ENCODE measurements at places on chromosomes 13 and 19.

- DNase-seq = no peak
Observed at GRCh38 chr13:64413529-64413928, 2816.6 kb downstream of the PCDH9 start.

DNA sequence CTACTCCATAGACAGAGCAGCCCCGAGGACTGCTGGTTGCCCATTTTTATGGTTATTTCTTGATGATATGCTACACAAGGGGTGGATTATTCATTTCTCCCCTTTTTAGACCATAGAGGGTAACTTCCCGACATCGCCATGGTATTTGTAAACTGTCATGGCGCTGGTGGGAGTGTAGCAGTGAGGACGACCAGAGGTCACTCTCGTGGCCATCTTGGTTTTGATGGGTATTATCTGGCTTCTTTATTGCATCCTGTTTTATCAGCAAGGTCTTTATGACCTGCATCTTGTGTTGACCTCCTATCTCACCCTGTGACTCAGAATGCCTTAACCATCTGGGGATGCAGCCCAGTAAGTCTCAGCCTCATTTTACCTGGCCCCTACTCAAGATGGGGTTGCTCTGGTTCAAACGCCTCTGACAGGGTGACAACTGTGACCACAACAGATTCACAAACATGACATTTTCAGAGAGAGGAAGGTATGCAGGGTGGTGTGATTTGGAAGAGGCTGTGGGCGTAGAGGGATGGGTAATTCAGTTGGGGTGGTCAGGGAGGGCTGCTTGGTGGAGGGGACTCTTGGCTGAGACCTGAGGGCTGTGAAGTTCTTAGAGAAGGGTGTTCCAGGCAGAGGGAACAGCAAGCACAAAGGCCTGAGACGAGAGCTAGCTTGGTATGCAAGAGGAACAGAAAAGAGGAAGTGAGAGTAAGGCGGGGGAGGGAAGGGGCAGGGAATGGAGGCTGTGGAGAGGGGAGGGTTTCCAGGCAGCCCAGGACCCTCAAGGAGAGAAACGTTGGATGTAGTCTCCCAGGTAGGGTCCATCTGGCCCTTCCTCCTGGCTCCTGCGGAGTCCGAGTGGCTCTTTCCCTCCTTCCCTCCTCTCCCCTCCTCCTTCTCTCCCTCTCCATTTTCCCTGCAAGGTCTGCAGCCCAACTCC lies 23.5 kb downstream of the FAM187B start:
- no peak for DNase-seq

GRCh38 chr19:44689290-44690130 lies 9.4 kb upstream of the CEACAM16 start:
- peak; percentile 39 for DNase-seq

DNA sequence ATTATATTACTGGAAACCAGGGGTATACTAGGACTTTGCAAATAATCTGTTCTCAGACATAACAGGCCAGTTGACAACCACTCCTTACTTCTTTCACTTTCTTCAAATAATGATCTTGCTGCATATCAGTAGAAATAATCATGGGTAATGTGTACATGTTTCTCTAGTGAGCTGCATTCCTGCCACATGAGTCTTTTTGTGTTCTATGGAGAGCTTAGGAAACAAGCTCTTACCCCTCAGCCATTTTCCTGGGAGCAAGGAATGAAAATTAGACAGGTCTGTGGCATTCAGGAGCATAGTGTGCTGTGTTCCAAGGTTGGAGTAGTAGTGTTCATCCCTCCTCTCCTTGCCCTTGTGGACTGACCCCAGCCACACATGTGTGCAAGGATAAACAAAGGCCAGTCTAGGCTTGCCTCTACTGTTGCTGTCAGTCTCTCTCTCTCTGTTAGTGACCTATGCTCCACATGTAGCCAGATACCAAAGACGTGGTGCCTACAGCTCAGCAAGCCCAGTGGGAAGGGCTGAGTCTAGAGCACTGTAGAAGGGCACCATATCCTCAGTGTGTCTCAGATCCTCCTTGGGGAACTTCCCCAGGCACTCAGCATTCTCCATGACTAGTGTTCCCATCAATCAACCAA lies 11.5 kb upstream of the OXGR1 start:
- DNase-seq = no peak

DNA sequence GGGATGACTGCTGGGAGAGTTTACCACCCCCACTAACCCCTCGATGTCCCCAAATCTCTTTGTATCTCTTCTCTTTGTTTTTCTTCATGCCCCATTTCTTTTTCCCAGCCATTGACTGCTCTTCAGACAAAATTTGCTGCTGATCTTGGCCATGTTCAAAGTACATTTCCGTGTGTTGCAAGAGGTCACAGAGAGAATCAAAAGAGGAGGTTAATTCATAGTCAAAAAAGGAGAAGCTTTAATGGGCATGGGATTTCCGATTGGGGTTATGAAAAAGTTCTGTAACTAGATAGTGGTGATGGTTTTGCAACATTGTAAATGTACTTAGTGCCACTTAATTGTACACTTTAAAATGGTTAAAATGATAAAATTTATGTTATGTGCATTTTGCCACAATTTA lies 121.1 kb downstream of the FLT1 start:
- no peak for DNase-seq

DNA sequence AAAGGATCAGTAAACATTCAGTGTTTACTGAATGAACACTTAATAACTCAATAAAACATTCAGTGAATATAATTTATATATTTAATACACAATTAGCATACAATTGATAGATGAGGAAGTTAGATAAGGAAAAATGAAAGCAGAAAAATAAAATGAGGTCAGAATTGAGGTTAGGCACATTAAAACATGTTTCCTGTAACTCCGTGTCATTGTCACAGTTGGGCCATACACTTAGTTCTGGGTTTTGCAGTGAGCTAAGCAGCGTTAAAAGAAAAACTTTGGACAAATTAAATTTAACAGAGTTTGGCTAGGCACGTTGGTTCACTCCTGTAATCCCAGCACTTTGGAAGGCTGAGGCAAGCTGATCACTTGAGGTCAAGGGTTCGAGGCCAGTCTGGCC lies 71.4 kb downstream of the MIPEP start:
- no peak for DNase-seq

- no peak for DNase-seq
Observed at GRCh38 chr19:679418-680286, 3.5 kb downstream of the FSTL3 start.

DNA sequence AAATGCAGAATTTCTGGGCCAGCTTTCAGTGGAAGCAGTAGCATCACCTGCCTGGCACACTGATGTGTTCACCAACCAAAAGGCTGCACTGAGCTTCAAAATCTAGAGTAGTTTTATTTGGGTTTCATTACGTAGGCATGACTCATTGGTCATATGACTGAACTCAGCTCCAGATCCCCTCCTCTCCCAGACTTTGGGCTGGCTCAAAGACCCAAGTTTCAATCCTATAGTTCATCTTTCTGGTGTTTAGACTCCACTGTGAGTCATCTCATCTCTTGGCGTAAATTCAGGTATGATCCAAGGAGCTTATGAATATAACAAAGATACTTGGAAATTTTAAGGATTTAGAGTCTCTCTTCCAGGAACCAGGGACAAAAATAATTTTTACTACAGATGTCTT lies 17.7 kb downstream of the ZMYM5 start:
- no peak for DNase-seq

DNA sequence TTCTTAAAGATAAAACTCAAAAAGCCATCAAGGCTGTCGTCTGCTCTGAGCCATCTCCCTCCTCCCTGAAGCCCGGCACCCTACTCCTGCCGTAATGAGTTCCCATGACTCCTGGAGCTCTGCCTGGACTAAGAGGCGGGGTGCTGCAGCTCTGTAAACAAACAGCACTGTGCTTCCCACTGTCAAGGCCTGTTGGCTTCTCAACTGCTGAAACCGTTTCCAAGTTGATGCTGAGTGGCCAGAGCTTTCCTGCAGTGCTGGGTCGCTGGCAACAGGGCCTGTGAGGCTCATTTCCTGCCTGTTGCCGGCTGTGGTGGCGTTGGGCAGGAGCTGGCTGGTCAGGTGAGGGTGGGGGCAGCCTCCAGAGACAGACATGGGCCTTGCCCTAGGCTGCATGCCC lies 26.7 kb upstream of the ISYNA1 start:
- DNase-seq = no peak

DNA sequence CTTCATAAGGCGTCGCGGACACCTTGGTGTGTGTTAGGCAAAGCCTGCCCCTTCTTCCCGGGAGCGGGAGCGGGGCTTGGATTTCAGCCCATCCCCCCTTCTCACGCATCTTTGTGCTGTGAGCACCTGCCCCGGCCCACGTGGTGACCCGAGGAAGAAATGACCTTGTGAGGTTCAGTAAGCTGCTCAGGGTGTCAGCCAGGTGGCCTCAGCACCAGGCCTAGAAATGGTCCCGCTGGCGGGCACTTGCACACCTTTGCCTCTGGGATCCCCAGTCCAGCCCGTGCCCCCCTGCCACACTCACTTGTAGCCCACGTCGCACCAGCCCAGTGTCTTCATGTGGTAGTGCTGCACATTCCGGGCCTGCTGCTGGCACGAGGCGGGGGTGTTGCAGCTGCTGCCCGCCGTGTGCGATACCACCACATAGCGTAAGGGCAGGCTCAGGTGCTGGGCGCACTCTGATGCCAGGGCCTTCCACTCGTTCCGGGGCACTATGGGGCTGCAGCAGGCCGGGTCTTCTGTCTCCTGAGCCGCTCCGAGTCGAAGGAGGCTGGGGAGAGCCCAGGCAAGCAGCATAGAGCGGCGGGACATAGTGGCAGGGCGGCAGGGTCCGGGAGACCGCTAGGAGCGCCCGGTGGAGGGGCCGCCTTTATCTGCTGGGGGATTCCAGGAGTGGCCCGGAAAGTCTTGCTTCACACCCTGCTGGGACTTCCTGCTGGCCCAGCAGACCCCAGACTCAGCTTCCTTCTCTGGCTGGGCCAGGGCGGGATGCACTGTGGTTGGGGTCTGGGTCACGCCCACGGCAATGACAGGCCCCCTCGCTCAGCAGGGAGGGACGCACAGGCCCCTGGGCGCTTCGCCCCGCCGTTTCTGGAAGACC lies at the start of gene PGLYRP1:
TSS of gene PGLYRP1 (minus strand) at position 623 of the 880 bp plus-strand sequence. CDS start at position 591, 32 bp downstream.
- no peak for DNase-seq

DNA sequence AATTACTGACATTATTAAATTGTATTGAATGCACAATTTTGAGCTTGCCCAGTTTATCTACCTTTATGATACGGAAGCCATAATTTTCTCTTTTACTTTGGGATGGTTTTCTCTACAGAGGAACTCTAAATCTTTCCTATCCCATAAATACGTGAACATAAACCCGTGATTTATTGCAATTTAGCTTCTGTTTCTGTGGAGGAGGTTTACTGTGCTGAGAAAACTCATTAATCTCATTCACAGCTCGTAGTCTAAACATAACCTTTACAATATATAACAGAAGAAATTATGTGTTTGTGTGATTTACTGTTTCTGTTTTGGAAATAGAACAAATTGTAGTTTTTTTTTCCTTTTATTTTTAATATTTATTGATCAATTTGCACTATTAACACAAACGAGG lies 207.1 kb upstream of the PCDH9 start:
- no peak for DNase-seq

DNA sequence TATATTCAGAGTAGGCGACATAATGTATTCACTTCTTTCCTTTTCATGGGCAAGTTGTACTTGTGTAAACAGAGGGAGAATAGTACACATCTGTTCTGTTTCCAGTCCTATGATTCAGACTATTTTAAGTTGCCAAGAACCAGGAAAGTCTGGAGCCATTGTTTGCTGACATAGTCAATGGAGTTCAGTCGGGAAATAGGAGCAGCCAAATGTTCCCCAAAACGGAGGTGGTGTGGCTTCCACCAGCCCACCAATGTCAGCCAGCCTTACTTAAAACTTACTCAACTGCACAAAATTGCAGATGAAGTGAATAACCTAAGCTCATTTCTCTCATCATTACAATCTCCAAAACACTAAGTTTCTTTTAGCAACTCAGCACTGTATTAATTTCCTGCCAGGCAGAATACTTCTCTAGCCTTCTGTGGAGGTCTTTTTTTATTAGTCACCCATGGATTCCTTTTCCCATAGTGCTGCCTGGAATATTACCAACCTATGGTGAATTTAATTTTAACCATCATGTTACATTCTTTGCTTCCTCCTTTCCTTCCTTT lies 22.3 kb upstream of the CSNK1A1L start:
- peak; percentile 90 for DNase-seq

GRCh38 chr13:21777166-21777565 lies 106.3 kb downstream of the FGF9 start:
- DNase-seq = no peak

DNA sequence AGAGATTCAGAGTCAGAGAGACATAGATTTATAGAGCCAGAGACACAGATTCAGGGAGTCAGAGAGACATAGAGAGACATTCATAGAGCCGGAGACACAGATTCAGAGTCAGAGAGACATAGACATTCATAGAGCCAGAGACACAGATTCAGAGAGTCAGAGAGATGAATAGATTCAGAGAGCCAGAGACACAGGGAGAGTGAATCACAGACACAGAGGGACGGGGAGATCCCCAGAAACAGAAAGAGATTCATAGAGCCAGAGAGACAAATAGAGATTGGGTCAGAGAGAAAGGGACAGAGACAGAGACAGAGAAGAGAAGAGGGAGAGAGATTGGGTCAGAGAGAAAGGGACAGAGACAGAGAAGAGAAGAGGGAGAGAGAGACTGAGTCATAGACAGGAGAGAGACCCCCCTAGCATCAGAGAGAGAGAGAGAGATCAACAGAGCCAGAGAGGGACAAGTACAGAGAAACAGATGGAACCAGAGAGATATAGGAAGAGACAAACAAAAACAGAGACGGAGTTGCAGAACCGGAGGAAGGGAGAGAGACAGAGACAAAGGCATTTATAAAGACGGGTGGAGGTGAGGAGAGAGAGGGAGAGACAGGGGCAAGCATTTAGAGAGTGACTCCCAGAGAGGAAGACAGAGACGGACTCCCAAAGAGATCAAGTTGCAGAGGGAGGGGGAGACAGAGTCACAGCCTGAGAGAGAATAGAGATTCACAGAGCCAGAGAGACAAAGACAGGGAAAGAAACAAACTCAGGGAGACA lies 1.1 kb upstream of the PRKCG start:
- DNase-seq = no peak

GRCh38 chr19:51407511-51408131 lies 9.8 kb downstream of the SIGLEC10 start:
- DNase-seq = no peak

DNA sequence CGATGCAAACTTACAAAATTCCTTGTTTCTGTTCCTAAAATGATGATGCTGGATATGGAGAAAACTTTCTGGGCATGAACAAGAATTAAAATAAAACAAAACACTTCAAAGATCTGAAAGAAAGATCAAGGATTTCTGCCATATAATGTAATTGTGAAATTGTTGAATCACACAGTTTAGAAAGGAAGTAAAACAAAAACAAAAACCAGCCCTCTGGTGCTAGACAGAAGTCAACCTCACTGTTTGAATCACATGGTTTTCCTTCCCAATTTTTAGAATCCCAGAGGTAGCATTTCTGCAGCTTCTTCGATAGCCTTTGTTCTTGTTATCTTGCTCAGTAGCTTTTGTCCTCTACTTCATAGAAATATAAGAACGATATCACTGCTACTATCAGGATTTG lies 118.2 kb upstream of the ARGLU1 start:
- DNase-seq = no peak
